Psoas muscle (tissue), 8 donors: ENCODE measurements at places on chromosomes 4 and X.

DNA sequence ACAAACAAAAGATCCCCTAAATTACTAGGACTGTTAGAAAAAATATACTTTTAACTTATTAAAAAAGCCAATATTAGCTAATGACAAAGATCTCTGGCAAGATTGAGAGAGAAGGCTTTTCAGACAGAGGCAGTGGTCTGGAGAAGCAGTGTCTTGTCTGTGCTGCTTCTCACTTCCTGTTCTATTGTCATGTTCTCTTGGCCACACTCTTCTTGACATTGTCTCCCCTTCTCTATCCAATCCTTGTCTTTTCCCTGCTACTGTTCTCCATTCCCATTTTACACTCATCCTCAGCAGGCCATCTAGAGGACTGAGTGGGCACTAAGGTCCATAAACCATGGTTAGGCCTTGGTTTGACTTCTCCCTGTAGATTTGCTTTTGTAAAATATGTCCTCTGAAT, 14.0 kb upstream of the TAPT1 start:
- no peak for DNase-seq

- DNase-seq: no peak
These were observed 105.4 kb downstream of the GPC3 start for GRCh38 chrX:133880032-133880443.

DNA sequence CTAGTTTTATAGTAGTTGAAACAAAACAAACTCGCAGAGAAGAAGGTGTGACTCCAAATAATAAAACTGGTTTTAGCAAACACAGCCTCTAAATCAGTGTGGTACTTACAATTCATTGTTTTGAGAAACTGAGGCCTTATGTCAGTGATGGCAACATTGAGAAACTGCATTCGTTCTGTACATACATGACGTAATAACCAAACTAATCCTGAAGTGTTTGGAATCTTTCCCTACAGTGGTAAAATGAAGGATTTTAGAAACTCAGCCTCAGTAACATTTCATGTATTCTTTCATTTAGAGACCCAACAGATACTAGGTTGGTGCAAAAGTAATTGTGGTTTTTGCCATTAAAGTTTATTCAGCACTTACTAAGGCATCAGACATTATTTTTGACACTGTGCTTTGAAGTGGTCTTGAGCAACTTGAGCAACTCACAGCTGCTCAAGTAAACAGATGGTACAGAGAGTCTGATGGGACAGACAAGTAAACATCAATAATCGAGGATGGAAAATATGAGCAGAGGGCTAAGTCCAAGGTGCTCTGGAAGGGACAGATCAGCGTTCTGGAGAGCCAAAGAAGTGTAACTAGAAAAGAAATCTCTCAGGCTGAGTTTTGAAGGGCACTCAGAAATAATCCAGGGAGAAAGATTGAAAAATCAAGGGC, 390.8 kb upstream of the BOD1L1 start:
- DNase-seq: no peak

DNA sequence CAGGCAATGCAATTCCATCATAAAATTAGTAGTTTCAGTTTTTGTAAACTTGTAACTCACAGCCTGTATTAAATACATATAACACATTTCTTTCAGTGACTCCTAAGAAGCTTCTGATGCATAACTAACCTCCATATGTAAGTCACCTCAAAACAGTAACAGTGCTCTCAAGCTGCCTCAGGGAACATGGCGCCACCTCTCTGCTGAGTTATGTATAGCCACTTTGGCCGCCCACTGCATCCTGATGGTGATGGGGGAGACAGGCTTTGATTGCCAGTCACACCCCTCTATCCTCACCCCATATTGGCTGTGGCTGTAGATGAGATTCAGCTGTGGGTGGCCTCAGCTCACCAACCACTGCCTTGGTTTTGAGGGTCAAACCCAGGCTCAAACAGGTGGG, 54.3 kb downstream of the LRBA start:
- no peak for DNase-seq

GRCh38 chr4:41506130-41506529, 31.8 kb upstream of the LIMCH1 start:
- DNase-seq: no peak

GRCh38 chr4:105631818-105632400, 76.6 kb downstream of the INTS12 start:
- no peak for DNase-seq

DNA sequence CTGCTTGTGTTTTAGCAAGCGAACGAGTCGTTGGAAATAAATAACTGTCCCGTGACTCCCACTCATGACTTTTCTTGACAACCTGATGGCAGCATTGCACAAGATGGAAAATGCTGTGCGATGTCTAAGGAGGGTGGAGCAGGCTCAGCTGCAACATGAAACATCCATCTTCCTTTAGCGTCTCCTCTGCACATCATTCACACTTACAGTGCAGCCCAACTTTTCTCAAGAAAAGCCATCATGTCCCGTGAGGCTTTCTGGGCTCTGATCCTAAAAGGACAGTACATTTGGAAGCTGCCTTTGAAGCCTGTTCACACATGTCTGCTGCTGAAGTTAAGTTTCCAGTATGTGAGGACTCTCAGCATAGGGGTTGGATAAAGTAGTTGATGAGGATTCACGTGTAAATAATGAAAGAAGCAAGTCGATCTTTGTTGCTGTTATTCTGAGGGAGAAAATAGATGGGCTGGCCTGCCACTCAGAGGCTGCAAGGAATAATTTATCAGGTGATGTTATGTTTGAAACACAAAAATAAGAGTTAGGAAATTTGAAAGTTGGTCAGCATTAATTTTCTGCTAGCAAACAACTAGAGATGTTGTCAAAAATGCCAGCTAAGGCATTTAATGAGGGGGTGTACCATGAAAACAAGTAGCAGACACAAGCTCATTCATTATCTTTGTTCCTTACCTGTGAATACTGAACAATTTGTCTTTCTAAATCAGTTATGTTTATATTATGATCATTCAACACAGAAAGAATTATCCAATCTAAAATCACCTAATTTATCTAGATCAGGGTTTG, 328.7 kb upstream of the ZFP42 start:
- DNase-seq: no peak

DNA sequence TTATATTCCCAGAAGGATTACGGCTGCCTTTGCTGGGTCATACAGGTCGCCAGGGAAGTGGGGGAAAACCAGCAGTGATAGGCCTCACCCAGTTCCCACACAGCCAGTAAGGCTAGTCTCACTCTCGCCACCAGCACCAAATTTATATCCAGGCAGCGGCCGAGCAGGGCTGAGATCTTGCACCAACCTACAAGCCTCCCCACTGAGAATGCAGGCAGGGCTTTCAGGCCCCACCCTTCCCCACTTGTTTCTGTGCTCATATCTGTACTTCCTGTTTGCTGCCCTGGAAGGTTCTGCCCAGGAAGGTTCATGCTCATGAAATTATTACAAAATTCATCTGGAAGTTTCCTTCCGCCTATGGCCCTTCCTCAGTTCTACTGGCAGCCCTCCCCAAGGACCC, 179.7 kb downstream of the STIM2 start:
- no peak for DNase-seq

DNA sequence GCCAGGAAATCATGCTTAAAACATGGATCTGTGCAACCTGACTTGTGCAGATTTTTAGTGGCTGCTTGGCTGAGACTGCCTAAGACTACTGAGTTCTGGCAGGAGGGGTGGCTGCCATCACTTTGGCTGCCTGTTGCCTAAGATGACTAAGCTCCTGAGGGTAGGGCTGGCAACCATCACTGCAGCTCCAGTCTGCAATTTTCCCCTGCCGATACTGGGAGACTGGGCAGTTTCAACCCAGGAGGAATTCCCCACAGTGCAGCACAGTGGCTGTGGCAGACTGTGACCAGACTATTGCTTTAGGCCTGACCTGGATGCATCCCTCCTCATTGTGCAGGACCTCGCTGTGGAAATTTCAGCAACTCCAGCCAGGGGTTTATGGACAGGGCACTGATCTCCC, 544.9 kb downstream of the ANKRD50 start:
- no peak for DNase-seq

DNA sequence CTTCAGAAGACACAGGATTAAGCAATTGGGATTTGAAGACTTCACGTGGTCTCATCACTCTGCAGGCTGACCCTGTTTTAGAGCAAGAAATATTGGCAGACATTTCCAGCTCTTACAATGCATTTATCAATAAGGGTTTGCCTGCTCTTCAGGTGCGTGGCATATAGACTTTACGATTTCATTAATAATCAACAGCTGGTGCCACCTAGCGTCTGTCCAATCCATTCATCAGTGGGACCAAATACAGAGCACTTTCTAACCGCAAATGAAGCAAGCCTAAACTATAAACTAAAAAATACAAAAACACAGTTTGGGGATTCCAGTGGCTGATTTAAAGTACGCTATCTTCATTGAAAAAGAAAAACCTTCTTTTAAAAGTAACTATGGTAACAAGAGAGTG, 125.4 kb upstream of the DMD start:
- DNase-seq: no peak

GRCh38 chr4:112410364-112410763, 105.6 kb downstream of the NEUROG2 start:
- DNase-seq: no peak

- no peak for DNase-seq
These were observed 36.4 kb upstream of the GPR174 start for GRCh38 chrX:79107891-79108718.

GRCh38 chr4:64756016-64756415, 346.8 kb upstream of the TECRL start:
- DNase-seq: no peak

DNA sequence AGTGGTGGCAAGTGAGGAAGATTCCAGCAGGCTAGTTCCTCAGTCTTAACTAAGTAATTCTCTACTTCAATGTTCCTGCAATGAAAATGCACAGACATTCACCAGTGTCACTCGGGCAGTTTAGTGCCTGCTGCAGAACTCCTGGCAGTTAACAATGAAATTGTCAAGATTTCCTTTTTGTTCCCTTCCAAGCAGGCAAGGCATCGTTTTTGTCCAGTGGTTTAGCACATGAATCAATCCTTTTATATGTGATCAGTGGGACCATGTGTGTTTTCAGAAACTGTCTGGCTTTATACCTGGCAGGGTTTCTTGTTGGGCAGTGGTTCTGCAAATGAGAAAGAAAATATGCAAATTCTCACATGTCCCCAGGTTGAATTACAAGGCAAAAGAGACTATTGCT, 122.2 kb downstream of the GBA3 start:
- DNase-seq: no peak

GRCh38 chr4:101127176-101127790, 220.0 kb downstream of the PPP3CA start:
- DNase-seq: no peak

- DNase-seq: no peak
These were observed 558.8 kb upstream of the GRIA3 start for GRCh38 chrX:122625239-122625638.

DNA sequence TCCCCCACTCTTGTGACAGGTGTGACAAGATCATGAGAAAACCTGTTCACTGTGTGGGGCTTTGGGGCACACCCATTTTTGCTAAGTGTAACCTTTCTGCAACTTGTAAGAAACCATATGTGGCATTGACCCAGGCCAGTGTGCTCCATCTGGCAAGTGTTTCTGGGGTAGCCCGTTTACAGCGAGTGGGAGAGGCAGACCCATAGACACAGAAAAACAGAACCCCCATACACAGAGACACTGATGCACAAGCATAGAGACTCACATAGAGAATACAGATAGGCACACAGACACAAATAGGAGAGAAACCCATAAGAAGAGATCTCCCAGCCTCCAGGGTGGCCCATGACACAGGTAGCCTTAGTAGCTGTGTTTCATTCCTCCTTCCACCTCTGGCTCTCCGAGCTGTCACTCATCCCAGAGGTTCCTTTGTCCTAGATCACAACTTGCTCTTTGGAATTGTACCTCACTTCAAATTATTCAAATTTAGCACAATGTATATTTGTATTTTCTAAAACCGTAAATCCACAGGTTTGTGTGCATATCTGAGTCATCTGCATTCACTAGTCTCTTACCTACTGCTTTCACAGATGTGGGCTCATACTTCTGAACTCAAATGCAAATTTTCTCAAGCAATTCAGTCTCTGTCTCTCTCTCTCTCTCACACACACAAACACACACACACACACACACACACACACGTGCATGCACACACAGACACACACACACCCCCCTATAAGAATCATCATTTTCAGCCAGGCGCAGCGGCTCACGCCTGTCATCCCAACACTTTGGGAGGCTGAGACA, 114.4 kb downstream of the SH3KBP1 start:
- DNase-seq: no peak

DNA sequence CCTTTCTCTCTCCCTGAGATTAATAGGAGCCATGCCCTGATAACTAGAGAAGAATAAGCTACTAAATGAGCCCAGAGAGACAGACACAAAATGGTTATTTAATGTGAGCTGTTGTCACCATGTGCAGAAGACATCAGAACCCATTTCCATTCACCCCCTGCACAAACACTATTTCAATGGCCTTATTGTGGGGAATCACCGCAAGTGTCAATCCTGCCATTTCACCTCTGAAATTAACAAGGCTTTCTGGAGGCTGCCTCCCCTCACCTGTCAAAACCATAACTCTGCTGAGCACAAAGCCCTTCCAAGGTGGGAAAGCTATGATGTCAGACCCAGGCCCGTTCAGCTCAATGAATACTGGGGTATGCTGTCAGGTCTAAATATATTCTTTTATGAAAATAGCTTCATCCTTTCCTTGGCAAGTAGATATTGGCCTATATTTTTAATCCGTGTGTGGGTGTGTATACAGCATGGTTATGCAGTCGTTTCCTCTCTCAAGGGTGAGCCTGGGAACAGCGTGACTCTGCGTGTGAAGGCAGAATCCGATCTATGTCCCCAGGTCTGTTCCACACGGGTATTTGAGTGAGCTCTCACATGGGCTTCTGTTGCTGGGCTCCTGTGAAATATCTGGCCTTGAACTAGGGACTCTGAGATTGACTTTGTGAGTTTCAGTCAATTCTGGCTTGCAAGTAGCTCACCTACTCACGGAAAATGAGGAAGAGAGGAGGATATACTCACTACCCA, 266.3 kb downstream of the FBXW7 start:
- no peak for DNase-seq

DNA sequence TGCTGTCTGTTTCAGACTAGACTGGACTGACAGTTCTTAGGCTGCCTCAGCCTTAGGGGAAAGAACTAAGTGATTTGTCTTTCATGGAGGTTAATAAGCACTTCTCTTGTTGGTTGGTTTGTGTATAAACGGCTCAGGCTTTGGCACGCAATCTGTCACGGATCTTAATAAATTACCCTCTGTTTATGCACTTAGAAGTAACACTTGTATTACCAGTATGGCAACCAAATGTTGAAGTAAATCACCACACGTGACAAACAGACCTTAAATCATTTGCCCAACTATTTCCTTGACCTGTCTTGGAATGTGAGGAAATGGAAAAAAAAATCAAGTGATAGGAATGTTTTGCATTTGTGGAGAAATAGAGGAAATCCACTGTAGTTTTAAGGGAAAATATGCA, 69.9 kb downstream of the TEX13A start:
- DNase-seq: no peak

- no peak for DNase-seq
These were observed 2.7 kb downstream of the AFAP1 start for GRCh38 chr4:7937006-7937405.

- DNase-seq: no peak
These were observed 398.2 kb upstream of the SPANXN1 start for GRCh38 chrX:144849141-144849540.
